Vagina (tissue), 2 donors: ENCODE measurements at places on chromosomes 3 and 15. TPM values are rescaled to one million over a fixed set of nuclear protein-coding genes. Genes with fewer than 3 reads are reported as not detected.
A peak's percentile ranks its signal among the peaks of the same experiment; 100 is the strongest.

DNA sequence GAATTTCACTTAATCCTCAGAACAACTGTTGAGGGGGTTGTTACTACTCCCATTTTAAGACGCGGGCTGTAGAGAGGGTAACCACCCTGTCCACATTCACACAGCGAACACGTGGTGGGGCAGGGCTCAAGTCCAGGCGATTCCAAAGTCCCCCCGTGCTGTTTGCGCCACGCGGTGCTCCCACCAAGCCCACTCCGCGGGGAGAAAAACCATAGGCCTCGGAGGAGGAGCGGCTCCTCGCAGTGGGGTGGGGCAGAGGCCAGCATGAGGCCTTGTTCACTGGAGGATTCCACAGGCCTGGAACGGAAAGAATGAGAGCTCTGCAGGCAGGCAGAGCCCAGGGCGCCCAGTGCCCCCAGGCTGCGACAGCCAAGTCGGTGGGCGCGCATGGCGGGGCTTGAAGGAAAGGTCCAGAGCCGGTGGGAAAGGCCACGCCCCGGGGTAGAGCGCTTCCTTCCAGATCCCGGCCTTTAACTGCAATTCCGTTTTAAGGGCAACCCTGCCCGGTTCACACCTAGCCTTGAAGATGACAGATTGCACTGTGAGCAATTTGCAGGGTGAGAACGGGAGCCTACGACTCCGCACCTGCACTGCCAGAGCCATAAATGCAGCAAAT is 161.8 kb upstream of the TBL1XR1 start:
- peaks cover 61% of the 10 kb centered on the region for H3K4me1 ChIP-seq
- no peaks in the 10 kb centered on the region for H3K36me3 ChIP-seq

DNA sequence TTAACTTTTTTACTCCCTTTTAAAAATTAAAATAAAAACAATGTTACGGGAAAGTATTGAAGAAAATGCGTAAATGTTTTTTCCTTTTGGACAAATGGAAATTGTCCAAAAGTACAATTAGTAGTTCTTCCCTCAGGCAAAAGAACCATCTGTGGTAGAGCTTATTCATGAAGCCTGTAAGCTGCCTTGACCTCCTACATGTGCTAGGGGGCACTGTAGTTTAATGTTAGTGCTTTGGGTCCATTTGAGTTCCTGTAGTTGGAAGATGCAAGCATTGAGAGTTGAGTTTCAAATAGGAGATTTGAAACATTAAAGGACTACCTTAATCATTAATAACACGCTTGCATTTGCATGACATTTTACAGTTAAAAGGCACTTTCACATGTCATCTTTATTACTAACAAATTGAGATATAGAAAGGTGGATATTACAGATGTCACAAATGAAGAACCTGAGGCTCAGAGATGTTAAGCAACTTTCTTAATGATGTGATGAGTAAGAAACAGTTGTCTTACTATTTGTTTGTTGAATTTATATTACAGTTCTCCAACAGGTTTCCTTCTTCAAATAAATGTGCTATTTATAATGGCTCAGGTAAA is 1.8 kb upstream of the ZNF385D start:
- no peak overlapping the region for H3K27ac ChIP-seq
- no peaks in the 10 kb centered on the region for H3K36me3 ChIP-seq
- H3K4me1 ChIP-seq: peaks cover 8% of the 10 kb centered on the region
- no peak for DNase-seq
- H3K4me3 ChIP-seq: no peak overlapping the region
- no peaks in the 10 kb centered on the region for H3K27me3 ChIP-seq

GRCh38 chr15:56919609-56920366 is 1.3 kb downstream of the TCF12 start:
- H3K4me1 ChIP-seq: peaks cover 68% of the 10 kb centered on the region
- no peaks in the 10 kb centered on the region for H3K36me3 ChIP-seq
- peak overlapping the region; percentile 80 for H3K4me3 ChIP-seq
- peak overlapping the region; percentile 96 for H3K27ac ChIP-seq

DNA sequence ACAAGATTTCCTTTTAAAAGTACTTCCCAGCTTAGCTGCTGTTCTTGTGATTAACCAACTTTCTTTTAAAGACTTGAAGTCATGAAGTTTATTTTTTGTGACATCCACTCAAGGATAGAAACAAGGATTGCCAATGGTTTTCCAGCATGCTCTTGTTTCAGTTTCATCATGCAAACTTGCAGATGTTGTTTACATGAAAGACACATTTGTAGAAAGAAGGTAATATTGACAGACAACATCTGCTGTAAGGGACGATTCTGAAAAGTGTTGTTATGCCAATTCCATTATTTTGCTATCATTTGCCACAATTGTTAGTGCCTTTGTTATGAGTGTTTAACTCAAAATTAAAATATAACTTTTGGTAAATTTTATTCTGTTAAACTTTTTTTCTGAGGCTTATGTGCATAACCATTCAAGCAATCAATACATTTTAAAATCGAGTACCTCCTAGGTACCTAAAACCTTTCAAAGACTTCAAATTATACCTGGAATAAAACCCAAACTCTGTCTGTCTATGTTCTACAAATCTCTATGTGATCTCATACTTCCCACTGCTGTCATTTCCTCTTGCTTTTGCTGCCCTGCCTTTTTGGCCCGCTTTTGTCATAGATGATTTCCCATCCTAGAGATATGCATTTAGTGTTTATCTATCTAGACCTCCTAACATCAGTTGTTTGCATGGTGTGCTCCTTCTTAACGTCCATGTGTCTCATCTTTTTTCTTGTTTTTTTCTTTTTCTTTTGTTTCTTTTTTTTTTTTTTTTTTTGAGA is 630.4 kb downstream of the NR2F2 start:
- H3K27me3 ChIP-seq: no peaks in the 10 kb centered on the region
- H3K36me3 ChIP-seq: no peaks in the 10 kb centered on the region
- no peak for DNase-seq
- H3K4me1 ChIP-seq: no peaks in the 10 kb centered on the region

DNA sequence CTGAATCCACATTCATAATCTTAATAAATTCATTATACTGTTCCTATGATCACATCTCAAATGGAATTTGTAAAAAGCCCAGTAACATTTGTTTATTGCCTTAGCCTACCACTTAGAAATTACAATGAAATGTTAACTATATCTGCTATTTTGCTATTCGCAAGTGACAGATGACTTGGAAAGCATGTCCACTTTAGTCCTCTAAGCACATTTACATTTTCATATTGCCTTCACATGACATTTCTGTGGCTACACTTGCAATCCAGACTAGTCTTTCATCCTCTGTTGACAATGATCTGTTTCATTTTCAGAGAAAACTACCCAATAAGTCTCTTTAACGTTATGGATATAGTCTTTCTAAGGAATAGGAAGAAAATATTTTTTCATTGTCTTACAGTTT is 741.8 kb downstream of the FHIT start:
- no peak overlapping the region for H3K27ac ChIP-seq
- H3K4me1 ChIP-seq: no peaks in the 10 kb centered on the region
- H3K36me3 ChIP-seq: no peaks in the 10 kb centered on the region
- H3K4me3 ChIP-seq: no peak overlapping the region

DNA sequence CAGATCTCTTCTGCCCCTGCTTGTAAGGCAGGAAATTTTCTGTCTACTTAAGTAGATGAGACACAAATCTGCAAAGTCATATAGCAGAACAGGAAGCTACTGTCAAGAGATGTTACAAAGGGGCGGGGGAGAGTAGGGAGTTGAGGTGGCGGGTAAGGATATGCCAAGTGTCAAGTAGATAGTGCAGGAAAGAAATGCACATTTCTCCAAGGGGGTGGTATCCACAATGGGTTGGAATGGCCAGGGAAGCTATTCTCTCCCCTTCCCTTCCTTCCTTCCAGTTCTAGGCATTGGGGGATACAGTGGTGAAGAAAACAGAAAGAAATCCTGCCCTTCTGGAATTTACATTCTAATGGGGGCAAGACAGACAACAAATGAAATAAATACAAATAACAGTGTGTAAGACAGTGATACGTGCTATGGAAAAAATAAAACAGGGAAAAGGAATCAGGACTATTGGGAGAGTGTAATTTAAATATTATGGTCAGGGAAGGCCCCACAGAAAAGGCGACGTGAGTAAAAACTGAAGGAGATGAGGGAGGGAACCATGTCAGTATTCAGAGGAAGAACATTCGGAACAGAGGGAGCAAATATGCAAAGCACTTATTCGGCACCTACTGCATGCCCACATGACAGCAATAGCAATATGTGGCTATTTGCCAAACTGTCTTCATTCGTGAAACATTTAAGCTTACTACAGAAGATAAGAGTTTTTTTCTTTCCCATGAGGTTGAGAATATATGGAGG is 42.8 kb upstream of the RNU6-1 start:
- no peak for DNase-seq
- no peak overlapping the region for H3K4me3 ChIP-seq
- peaks cover 28% of the 10 kb centered on the region for H3K4me1 ChIP-seq
- no peaks in the 10 kb centered on the region for H3K36me3 ChIP-seq
- no peaks in the 10 kb centered on the region for H3K27me3 ChIP-seq
- peak overlapping the region; percentile 81 for H3K27ac ChIP-seq

DNA sequence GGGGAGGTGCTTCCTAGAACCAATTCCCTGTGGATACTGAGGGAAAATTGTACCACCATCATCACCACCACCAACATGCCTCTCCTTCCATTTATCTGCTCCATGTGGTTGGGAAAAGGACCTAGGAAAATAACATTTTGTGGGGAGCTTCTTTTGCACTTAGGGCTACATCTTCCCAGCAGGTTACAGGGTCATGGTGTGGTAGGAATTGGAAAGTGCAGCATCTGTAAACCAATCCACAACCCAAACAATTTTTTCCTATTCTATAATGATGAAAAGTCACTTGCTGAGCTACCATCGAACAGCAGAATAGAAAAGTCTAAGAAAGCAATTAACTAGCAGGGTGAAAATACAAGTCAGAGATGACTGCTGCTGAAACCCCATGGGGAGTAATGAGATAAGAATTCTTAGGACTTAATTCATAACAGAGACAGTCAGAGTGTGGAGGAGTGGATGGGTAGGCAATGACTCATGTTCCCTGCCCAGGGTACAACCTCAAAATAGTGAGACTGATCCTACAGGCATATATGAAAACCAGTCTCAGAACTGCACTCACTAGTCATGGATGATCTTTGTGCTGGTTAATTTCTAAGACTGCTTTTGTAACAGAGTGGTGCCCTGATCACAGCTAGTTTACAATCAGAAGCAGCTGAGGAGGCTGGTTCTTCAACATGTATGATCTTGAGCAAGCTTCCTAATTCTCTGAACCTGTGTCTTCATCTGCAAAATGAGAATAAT is 38.1 kb upstream of the LEKR1 start:
- no peaks in the 10 kb centered on the region for H3K27me3 ChIP-seq
- H3K36me3 ChIP-seq: no peaks in the 10 kb centered on the region
- no peak overlapping the region for H3K27ac ChIP-seq

DNA sequence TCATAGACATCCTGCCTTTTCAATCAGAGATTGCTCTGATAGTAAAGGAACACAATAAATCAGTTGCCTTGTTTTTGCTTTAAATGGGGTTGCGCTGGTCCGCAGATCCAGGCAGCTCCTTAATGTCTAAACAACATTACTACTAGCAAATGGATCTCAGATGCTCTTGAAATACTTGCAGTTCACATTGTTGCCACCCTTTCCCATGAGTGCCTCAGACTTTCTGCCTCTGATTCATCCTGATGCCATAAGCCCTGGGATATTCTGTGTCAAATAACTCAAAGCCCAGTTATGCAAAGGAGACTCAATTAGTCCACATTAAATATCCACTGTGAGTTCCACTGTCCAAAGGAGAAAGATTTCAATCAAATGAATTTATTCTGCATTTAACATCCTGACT is 196.7 kb downstream of the PLCH1 start:
- no peak overlapping the region for H3K27ac ChIP-seq
- no peaks in the 10 kb centered on the region for H3K36me3 ChIP-seq
- no peaks in the 10 kb centered on the region for H3K27me3 ChIP-seq
- H3K4me3 ChIP-seq: no peak overlapping the region

- no peak for DNase-seq
- H3K36me3 ChIP-seq: no peaks in the 10 kb centered on the region
- no peak overlapping the region for H3K4me3 ChIP-seq
- peaks cover 20% of the 10 kb centered on the region for H3K4me1 ChIP-seq
- H3K27ac ChIP-seq: no peak overlapping the region
Measured at GRCh38 chr3:53171827-53172505, 11.0 kb downstream of the PRKCD start.

DNA sequence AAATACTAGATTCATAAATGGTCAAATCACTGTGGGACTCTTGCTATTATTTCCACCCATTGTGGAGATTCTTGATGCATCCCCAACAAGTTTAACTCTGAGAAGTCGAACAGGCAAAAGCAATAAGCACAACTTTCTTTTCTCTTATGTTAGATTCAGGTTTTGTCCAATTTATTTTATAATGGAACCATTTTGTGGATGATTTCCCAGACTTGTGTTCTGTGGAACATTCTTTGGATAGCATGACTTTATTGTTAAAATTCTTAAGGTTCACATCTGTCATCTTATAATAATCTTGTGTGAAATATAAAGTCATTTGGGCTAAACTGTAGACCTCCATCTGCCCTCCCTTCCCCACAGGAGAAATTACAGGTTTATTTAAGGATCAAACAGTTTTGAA is 213.7 kb downstream of the LPP start:
- no peak for DNase-seq
- no peak overlapping the region for H3K27ac ChIP-seq
- no peak overlapping the region for H3K4me3 ChIP-seq
- no peaks in the 10 kb centered on the region for H3K36me3 ChIP-seq
- H3K27me3 ChIP-seq: no peaks in the 10 kb centered on the region

GRCh38 chr3:81962396-81962795 is 201.0 kb upstream of the GBE1 start:
- no peak overlapping the region for H3K27ac ChIP-seq
- H3K4me3 ChIP-seq: no peak overlapping the region
- no peaks in the 10 kb centered on the region for H3K27me3 ChIP-seq
- no peaks in the 10 kb centered on the region for H3K4me1 ChIP-seq
- H3K36me3 ChIP-seq: no peaks in the 10 kb centered on the region
- no peak for DNase-seq

DNA sequence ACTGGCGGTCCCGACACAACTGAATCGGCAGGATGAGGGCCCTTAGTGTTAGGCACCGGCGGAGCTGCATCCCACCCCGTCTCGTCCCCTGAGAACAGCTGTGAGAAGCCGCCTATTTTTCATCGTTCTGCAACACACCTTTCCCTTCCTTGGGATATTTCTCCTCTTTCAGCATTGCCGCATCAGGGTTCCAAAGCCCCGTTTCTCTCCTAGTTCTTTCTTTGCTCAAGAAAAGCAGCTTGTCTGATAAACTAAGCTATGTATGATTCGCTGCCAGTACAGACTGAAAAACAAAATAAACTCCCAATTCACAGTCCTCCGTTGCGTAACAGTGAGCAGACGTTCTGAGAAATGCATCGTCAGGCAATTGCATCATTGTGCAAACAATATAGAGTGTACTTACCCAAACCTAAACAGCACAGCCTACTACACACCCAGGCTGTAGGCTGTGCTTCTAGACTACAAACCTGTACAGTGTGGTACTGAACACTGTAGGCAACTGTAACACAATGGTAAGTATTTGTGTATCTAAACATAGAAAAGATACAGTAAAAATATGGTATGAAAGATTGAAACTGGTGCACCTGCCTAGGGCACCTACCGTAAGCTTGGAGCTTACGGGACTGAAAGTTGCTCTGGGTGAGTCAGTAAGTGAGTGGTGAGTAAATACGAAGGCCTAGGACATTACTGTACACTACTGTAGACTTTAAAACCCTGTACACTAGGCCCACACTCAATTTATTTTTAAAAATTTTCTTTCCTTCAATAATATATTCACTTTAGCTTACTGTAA is 8.9 kb upstream of the ADAMTS17 start:
- peak overlapping the region; percentile 90 for H3K27ac ChIP-seq
- no peaks in the 10 kb centered on the region for H3K27me3 ChIP-seq
- peak overlapping the region; percentile 64 for H3K4me3 ChIP-seq
- DNase-seq: no peak
- H3K36me3 ChIP-seq: no peaks in the 10 kb centered on the region

Gene MNS1
- total RNA-seq: 2.9 TPM

Gene CLRN1
- not detected for total RNA-seq

Gene FOXL2
- total RNA-seq: 1.5 TPM

Gene UBXN7
- 29.5 TPM for total RNA-seq

Gene MYRIP
- total RNA-seq: 7.4 TPM

Gene IGSF10
- total RNA-seq: 0.49 TPM

Gene CSPG4
- total RNA-seq: 23.1 TPM
